H1 (cell line): ENCODE measurements at places on chromosomes 2 and 18.

- DNase-seq: no peak
Observed at GRCh38 chr2:196318517-196319377, 147.4 kb upstream of the STK17B start.

DNA sequence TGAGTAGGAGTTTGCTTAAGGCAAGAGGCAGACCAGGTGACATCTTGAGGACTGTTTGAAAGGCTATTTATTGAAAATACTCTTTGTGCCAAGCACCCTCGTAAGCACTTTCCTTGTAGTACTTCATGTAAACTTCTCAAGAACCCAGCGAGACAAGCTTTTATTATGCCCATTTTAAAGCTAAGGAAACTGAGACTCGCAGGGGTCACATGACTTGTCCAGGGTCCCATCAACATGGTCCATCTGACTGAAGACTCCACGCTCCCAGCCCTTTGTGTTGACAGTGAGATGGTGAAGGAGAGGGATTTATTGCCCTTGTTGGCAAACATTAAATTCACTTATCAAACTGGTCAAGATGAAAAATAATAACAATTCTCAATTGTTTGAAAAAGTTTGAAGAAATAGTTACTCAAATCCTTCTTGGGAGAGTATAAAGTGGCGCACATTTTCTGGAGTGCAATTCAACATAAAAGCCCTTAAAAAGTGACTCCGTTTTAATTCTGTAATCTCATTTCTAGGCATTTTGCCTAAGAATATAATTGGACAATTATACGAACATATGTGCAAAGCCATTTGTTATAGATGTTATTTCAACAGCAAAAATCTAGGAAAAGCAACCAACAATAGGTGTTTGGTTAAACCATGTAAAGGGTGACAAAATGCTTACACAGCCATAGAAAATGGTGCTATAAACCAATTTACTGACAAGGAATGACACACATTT is 270.5 kb upstream of the NCKAP5 start:
- no peak for DNase-seq

GRCh38 chr2:75600461-75601011 is 39.8 kb upstream of the EVA1A start:
- DNase-seq: no peak

DNA sequence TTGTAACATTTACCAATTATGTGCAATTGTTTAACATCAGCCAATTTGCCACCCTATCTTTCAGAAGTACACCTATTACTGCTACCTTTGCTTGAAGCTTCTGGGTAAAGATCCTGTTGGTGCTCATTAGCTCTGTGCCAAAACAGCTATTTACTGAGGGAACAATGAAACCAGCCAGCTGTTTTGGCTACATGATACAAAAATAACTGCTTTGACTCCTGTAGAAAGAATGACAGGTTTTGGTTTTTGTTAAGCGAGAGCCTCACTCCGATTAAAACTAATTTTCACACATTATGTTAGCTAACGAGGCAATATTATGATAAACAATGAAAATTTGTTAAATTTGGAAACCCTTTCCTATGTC is 907.0 kb downstream of the EPHA4 start:
- no peak for DNase-seq

- DNase-seq: peak; percentile 58
Observed at GRCh38 chr2:231037731-231038482, 584 bp downstream of the C2orf72 start.

GRCh38 chr2:60045456-60045855 is 508.0 kb downstream of the BCL11A start:
- no peak for DNase-seq

GRCh38 chr2:96970248-96970875 is 16.0 kb downstream of the FAM178B start:
- DNase-seq: no peak

GRCh38 chr2:33426666-33427231 is 49.7 kb upstream of the RASGRP3 start:
- DNase-seq: no peak

DNA sequence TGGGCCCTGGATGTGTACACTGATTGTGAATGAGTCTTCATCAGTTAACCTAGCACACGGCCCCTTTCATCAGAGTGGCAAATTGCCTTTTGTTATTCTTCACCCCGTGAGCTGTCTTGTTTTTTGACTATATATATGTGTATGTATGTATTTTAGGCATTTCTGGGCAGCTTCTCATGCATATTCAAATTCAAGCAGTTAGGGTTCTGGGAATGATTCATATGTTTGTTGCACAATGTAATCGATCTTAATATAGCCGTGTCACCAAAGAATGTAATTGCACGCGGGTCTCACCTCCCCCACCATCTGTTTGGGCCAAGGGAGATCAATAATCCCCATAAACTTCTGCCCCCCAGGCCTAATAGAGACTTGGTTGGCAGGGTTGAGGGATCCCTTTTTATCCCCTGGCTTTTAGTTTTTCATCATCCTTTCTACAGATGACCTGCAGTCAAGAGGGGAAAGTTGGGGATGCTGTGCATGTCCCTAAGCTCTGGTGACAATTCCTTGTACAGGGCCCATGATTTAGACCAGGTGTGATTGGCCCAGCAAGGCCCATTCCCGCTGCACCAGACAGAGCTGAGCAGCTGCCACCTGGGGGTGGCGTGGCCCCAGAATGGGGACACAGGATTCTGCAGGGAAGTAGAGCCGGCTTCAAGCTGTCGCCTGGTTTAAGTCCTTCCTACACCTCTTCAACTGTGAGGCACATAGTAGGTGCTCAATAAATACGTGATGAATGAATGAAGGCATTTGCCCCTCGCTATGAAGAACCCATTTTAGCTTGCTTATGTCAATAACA is 19.2 kb downstream of the KCNF1 start:
- DNase-seq: no peak

DNA sequence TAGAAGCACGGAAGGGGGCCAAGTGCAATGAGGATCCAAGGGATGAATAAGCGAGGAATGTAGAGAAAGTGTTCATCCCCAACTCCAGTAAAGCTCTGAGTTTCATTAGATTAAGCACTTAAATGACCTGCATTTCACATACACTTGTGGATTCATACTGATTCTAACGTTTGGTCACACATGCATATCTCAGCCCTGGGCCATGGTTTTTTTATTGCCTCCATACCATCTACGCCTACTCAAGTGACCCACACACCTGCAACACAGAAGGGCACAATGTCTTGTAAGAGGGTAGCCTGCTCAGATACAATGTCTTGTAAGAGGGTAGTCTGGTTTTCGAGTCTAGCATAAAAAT is 566 bp upstream of the MRPS5 start:
- DNase-seq: no peak

DNA sequence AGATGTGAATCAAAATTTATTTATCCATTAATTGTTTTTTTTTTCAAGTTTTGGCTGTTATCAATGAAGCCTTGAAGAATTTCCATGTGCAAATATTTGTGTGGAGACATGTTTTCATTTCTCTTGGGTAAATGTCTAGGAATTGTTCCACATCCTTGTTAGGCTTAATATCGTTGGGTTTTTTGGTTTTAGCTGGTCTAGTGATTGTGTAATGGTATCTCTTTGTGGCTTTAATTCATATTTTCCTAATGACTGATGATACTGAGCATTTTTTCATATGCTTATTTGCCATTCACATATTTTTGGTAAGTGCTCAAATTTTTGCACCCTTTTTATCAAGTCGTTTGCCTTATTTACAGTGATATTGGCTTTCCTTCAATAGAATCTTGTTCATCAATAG is 250.3 kb upstream of the EPHA4 start:
- no peak for DNase-seq

DNA sequence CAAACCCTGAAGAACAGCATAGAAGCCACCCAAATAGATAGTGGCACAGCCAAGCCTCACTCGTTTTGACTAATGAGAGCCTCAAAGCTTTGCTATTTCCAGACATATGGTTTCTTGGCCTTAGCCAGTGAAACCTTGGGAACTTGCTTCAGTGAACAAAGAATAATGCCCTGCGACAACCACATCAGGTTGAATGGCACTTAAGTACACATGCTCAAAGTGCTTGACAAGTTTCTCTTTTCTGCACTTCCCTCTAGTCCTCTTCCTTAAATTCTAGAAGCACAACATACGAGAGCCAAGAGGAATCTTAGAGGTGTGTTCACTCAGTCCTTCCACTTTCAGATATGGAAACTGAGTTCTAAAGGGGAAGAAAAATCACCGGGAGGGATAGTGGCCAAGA is 258.3 kb downstream of the HAUS1 start:
- no peak for DNase-seq

GRCh38 chr2:60641811-60642788 is 88.6 kb upstream of the BCL11A start:
- no peak for DNase-seq

GRCh38 chr2:38146907-38147307 is 71.0 kb upstream of the CYP1B1 start:
- peak; percentile 57 for DNase-seq

DNA sequence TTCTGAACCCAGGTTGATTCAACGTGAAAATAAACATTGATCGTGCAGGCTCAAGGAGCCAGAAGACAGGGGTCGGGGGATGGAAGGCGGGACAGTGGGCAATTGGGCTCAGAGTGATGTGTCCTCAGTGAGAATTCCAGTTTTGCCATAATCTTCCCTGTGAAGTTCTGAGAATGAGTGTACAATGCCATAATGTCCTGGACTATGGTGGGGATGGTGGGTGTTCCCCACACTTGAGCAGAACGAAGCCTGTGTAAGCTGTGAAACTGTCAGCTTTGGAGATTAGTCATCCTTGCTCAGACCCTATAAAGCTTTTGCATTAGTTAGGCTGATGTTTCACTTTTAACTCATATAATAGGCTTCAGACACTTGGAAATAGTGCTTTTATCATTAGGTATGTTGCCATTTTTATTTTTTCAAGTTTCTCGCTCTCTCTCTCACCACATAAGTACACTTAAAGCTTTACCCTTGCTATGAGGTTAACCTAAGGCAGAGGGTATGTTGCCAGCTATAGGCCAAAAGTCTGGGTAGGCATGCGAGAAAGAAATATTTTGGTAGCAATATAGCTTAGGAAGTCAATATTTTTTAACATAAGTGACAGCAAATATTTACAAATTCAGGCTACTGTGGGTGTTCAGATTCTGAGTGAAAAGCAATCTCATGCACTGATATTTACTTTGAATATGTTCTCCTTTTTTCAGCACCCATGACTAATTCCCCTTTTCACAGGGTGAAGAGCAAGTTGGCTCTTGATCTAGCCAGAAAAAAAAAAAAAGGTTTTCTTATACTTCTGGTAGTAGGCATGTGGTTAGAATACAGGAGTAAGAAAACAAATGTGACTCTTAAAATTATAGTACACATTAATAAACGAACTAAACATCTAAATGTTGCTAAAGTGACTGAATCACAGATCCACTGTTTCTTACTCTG is 47.2 kb downstream of the CDC42EP3 start:
- DNase-seq: no peak

DNA sequence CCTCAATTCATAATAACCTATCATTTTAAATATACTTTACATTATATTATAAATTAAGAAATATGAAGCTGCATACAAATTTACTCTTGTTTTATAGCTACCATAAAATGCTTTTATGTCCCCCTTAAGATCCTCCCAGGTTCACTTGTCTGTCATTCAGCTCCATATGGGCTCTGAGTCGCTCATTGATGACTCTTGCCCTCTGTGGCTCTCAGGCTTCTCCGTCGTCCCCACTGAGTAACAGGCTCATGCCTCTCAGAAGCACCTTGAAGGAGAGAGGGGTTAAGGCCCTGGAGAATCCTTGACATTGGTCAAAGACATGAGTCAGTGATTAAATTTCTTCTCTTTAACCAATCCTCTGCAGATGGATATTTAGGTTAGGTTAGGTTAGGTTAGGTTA is 6.2 kb upstream of the MCM6 start:
- no peak for DNase-seq

DNA sequence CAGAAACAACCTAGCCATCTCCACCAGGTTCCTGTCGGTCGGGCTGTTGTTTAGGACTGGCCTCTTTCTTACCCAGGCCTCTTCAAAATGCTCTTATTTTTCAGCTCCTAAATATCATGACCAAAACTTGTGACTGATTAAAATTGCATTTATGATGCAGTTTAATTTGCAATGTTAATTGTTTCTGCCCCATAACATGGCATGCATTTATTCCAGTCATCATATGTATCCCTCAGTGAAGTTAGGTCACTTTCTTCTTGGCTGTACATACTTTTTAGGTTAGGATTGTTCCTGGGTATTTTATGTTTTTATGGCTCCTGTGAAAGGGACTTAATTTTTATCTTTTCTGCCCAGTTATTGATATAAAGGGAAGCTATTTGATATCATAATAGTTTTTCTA is 50.6 kb downstream of the CHRNA1 start:
- no peak for DNase-seq

GRCh38 chr18:37567994-37568359 is 2.4 kb upstream of the CELF4 start:
- no peak for DNase-seq

GRCh38 chr18:25239581-25240419 is 112.2 kb downstream of the ZNF521 start:
- DNase-seq: no peak

- no peak for DNase-seq
Observed at GRCh38 chr2:36357847-36358659, 2.5 kb downstream of the CRIM1 start.

DNA sequence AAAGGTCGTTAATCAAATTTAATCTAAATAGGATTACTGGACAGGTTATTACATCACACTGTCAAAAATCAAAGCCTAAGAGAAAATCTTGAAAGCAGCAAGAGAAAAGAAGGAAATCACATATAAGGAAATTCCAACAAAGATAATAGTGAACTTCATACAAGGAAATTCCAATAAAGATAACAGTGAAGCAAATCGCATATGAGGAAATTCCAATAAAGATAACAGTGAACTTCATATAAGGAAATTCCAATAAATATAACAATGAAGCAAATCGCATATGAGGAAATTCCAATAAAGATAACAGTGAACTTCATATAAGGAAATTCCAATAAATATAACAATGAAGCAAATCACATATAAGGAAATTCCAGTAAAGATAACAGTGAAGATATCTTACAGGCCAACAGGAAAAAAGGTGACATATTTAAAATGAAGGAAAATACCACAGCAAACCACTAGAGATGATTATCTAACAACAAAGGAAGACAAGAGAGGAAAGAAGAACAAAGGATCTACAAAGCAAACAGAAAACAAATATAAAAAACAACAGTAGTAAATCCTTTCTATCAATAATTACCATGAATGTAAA is 787.7 kb downstream of the CCDC85A start:
- DNase-seq: no peak

DNA sequence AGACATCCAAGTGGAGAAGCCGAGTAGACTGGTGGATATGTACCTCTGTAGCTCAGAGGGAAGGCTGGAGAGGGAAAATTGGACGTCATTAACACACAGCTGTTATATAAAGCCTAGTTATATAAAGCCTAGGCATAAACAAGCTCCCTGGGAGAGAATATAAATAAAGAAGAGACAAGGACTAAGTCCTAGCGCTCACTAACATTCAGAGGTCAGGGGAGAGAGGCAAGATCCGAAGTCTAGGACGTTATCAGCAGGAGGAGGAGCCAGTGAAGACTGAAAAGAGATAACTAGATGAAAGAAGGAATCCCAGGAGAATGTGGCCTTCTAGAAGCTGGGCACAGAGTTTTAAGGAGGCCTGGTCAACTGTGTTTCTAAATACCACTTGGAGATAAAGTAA is 55.3 kb downstream of the NOL10 start:
- no peak for DNase-seq
